ENCODE measurements at places on chromosomes 1 and 21. TPM values are rescaled to one million over a fixed set of nuclear protein-coding genes. Genes with fewer than 3 reads are reported as not detected.

The FAM163A gene
- polyA plus RNA-seq = 0.39 TPM

The SLC6A17 gene
- 0.50 TPM for polyA plus RNA-seq

The OSCP1 gene
- polyA plus RNA-seq = 5.7 TPM

The NFASC gene
- polyA plus RNA-seq = 1.8 TPM

The ERICH3 gene
- polyA plus RNA-seq = not detected

The GRIK1 gene
- not detected for polyA plus RNA-seq

The ACTA1 gene
- polyA plus RNA-seq = 12,401 TPM

The CLEC20A gene
- polyA plus RNA-seq = not detected

The KRTAP12-2 gene
- polyA plus RNA-seq = not detected

The INKA2 gene
- polyA plus RNA-seq = 22.6 TPM

The RHEX gene
- polyA plus RNA-seq = 0.29 TPM

The SLAMF9 gene
- not detected for polyA plus RNA-seq

The NTRK1 gene
- 0.37 TPM for polyA plus RNA-seq

The NOS1AP gene
- 0.27 TPM for polyA plus RNA-seq

The HES4 gene
- 10.3 TPM for polyA plus RNA-seq

The SYT14 gene
- 3.6 TPM for polyA plus RNA-seq

The OLIG2 gene
- polyA plus RNA-seq = 0.14 TPM

The KRTAP21-2 gene
- polyA plus RNA-seq = not detected

The EFNA1 gene
- polyA plus RNA-seq = 21.5 TPM
